ENCODE measurements at places on chromosomes 12 and 14.
A peak's percentile ranks its signal among the peaks of the same experiment; 100 is the strongest.

GRCh38 chr12:12069821-12070548 is 754 bp upstream of the BCL2L14 start:
- DNase-seq, result no peak

DNA sequence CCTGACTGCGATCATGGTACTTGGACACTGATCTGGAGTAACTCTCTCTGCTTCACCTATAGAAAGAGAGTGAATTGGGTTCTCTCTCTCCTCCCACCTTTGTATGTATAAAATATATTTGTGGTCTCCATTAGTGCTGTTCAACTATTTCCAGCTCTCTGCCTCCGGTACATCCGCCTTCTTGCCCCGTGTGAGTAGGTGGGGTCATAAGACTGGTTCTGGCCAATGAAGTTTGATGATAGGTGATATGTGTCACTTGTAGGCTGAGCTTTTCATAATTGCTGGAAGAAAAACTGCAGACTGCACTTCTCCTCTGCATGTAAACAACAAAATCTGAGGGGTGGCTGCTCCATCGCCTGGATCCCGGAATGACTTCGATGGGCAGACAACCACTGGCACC is 210.4 kb downstream of the EXOC5 start:
- DNase-seq, result no peak

DNA sequence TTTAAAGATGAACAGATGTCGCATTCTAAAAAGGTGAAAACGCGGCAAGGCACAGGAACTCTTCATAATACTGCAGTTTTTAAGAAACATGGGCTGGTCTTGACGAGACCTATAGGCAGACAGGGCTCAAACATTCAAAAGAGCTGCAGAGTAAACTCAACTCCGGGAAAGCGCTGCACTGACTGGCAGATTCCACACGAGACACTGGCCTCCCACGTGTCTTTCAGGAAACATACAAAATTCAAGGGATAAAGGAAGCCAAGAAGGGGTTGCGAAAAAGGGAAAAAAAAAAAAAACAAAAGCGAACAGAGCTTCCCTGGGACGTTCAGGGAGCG is 614 bp upstream of the ARF6 start:
- DNase-seq, result no peak

- DNase-seq, result peak; percentile 48
Observed at GRCh38 chr12:106303202-106303820, 778 bp downstream of the TCP11L2 start.

- no peak for DNase-seq
Observed at GRCh38 chr14:35122696-35123387, 490 bp downstream of the PRORP start.

DNA sequence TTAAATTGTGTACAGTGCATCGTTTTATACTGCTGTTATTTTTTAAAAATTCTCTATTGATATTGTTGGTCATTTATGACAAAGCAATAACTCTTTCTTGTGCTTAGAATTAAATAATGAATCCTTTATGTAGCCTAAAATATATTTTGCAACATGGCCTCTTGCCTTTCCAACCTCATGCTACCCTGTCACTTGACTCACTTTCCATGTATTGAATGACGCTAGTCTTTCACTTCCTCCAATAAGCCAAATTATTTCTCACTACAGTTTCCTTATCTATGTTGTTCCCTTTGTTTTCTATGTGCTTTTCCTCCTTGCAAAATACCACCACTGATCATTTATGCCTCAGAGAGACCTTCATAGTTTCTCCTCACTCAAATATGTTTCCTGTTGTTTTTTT is 16.3 kb upstream of the EPYC start:
- DNase-seq, result no peak

All from stimulated activated CD4-positive, alpha-beta T cell treated with anti-CD3 and anti-CD28 coated beads, Interleukin-12 subunit alpha, Interleukin-12 subunit beta, amount 100 ng/mL, for 24 hours (primary cell).